ENCODE measurements at places on chromosomes 4 and X. TPM values are rescaled to one million over a fixed set of nuclear protein-coding genes. Genes with fewer than 3 reads are reported as not detected.

DNA sequence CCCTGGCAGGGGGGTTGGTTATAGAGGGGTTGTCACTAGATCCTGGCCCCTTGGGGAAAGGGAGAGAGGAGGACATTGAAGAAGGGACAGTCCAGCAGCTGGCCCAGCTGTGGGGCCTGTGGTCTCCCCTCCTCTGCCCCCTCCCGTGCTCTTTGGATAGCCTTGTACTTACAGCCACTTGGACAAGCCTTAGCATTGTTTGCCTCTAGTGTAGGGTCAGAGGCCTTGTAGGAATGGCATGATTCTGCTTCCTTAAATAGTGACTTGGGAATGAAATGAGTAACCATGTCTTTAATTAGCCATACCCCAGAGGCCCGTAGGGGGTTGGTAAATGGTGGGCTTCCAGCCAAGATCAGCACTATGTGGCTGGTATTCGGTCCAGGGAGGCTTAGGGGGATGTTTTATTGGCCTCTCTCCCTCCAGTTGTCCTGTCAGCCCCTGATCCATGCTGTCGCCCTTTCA lies 230.6 kb downstream of the PTTG2 start:
- DNase-seq: no peak

DNA sequence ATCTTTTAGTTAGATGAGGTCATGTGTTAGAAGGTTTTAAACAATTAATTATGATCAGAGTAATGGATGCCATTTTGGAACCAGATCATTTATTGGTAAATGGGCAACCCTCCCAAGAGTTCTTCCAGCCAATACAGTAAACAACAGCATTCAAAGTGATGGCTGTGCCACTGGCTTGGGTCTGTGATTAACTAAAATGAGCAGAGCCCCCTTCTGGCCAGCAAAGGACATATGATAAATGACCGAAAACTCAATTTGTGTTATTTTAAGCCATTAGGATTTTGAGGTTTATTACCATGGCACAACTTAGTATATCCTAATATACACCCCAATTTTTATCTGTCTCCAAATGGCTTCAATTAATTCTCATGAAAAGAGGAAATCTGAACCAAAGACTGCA lies 90.8 kb upstream of the NPFFR2 start:
- DNase-seq: no peak

PDLIM3 gene
- 1,923 TPM for total RNA-seq

BRS3 gene
- not detected for total RNA-seq

DNA sequence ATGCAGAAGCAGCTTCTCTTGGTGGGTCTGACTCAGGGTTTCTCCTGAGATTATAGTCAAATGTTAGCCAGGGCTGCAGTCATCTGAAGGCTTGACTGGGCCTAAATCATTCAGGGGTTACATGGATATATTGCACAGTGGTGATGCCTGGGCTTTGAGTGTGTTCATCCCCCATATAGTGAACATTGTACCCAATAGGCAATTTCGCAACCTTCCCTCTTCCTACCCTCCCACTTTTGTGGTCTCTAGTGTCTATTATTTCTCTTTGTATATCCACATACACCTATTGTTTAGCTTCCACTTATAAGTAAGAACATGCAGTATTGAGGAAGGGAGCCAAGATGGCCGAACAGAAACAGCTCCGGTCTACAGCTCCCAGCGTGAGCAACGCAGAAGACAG lies 90.3 kb upstream of the CAMK2D start:
- no peak for DNase-seq

DKK2 gene
- 0.52 TPM for total RNA-seq

ADAMTS3 gene
- 1.2 TPM for total RNA-seq

GRCh38 chrX:34734383-34734782 lies 77.3 kb upstream of the TMEM47 start:
- DNase-seq: no peak

DNA sequence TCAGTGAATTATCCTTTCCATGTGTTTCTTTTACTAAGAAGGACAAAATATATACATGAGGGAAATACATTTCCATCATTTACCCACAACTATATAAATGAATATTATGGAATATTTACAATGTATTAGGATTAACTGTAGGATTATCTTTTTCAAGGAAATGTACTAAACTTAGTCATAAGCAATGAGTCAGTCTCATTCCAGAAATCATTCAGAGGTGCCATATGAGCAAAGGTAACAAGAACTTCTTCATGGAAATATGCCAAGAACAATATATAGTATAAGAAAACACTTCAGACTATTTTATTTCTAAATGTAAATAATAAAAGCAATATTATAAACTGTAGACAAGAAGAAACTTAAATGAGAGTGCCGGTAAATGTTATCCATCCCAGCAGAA lies 67.1 kb downstream of the USP38 start:
- DNase-seq: no peak

DNA sequence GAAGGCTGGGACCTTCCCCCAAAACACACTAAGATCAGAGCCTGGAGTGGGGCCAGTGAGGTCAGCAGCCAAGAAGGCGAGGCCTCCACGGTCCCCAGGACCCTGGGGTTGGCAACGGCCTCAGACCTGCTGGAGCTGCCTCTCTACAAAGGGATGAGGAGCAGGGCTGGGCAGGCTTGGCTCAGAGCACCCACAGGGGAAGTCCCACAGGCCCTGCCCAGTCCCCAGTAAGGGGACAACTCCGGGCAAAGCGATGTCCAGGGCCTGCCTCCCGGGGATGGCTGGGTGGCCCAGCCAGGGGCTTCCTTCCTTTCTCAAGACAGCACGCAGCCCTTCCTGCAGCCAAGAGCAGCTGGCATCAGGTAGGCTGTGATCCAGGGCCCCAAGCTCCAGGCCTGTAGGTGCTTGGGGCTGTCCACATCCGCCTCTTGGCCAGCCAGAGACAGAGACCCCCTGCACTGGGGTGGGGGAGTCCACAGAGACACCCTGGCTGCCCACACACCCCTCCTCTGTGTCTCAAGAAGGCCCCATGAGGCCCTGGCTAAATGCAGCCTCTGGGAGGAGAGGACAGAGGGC lies 5.7 kb downstream of the MXD4 start:
- peak; percentile 87 for DNase-seq

DNA sequence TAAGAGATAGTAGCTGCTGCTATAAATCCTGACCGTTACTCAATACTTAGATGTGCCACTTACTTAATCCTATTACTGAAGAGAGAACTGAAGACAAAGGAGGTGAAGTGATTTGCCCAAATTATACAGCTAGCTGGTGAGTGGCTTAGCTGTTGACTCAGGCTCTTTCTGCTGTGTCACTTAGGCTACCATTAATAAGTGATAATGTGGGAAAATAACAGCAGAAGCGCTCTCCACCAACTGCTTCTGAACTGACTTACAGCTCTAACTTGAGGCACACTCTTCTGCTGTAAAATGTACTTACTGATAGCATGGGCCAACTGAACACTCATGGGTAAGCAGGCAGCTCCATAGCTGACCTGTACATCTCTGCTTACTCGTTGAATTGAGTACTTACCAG lies 7.5 kb upstream of the KLHL5 start:
- DNase-seq: no peak

GRCh38 chr4:184596044-184596616 lies 53.1 kb downstream of the CASP3 start:
- no peak for DNase-seq

DNA sequence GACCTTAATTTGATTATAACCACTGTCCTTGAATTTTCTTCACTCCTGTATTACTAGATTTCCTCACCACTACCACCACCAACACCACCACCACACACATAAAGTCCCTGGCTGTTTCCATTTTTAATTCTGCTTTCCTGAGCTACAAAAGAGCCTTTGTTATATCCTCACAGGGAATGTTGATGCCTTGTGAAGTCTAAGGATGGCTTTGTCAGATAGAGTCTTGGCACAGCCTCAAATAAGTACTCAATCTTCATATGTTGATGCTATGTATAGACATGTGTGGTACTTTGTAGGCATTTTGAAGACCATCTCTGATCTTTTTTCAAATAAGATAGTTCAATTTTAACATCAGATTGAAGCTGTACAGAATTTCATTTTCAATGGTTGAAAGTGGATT lies 1016.7 kb upstream of the LCORL start:
- DNase-seq: no peak

GRCh38 chrX:2609431-2610238 lies 81.5 kb upstream of the CD99 start:
- DNase-seq: no peak

- no peak for DNase-seq
Observed at GRCh38 chr4:5654791-5655190, 53.6 kb downstream of the EVC2 start.

DNA sequence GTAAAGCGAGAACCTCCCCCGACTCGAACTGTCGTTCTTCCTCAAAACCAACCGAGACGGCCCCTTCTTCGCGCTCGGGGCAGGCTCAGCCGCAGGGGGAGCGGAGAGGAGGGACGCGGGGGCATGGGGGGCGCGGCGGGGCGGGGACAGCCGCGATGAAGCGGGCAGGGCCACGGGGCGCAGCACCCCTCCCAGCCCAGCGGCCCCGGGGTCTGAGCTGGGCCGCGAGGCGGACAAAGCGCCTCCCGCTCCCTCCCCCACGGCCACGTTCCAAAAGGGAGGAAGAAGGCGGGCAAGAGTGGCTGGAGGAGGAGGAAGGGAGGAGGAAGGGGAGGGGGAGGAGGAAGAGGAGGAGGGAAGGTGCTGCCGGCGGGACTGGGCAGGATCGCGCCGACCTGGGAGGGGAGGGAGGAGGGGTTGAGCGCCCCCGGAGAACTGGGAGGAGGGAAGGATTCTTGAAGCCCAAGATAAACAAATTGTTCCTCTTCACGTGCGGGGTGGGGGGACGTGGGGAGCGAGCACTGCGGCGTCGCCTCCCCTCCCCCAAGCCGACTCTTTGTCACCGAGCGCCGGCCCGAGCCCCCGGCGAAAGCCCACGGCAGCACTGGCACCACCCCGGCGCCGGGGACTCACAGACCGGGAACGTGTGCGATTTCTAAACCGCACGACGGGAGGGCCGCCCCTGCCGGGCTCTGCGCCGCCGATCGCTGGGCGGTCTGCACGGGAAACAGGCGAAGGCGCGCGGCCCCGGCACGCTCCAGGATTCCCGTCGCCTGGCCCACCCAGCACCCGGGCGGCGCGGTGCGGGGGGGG lies 2.9 kb downstream of the MAML3 start:
- DNase-seq: peak; percentile 97

DNA sequence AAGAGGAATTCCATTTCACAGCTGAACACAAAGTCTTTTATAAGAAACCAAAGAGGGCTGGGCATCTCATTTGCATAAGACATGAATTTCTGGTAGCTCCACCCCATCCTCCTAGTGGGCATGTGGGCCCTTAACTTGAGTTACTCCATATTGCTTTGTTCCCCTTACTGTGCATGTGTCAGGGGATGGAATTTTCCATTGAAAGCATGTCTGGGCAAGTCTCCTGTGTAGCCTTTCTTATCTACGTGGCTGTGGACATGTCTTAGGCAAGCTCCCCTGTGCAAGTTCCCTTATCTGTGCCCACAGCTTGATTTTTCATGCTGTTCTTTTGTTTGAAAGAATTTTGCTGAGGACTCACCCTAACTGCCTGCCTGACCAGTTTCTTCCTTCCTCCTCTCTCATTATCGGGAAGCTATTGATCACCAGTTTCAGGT lies 123.5 kb upstream of the JADE1 start:
- no peak for DNase-seq

GRCh38 chr4:53012738-53013137 lies 150.6 kb downstream of the RASL11B start:
- no peak for DNase-seq

GPR50 gene
- total RNA-seq: not detected

GAGE12H gene
- total RNA-seq: not detected

SLIT2 gene
- 82.3 TPM for total RNA-seq

ADH1B gene
- total RNA-seq: 669 TPM

- DNase-seq: no peak
Observed at GRCh38 chr4:63921561-63921960, 487.7 kb downstream of the TECRL start.

HSFX2 gene
- total RNA-seq: not detected

All from esophagus muscularis mucosa (tissue), 4 donors.